ENCODE measurements at places on chromosomes 5 and 9.

GRCh38 chr9:86445671-86446070 is 91.5 kb upstream of the TUT7 start:
- no peak for DNase-seq

- no peak for DNase-seq
Observed at GRCh38 chr9:86747711-86748110, 199.6 kb downstream of the GAS1 start.

DNA sequence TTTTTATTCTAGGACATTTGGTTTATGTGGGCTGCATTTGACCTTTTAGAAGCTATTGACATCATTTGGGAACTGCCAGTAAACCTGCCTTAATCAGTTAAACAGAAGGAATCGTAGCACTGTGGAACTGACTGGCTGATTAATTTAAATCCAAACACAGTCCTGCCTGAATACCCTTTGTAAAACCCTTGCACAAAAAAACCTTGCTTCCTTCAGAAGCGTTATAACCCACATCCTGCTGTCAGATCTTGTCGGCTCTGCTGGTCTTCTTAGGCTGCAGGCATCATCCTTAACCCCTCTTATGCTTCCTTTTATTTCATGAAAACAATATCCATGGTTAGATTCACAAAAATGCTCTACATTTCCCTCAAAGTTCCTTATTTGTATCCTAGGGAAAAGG is 46.3 kb downstream of the PAM start:
- no peak for DNase-seq

- no peak for DNase-seq
Observed at GRCh38 chr9:120532475-120532874, 47.5 kb downstream of the CDK5RAP2 start.

DNA sequence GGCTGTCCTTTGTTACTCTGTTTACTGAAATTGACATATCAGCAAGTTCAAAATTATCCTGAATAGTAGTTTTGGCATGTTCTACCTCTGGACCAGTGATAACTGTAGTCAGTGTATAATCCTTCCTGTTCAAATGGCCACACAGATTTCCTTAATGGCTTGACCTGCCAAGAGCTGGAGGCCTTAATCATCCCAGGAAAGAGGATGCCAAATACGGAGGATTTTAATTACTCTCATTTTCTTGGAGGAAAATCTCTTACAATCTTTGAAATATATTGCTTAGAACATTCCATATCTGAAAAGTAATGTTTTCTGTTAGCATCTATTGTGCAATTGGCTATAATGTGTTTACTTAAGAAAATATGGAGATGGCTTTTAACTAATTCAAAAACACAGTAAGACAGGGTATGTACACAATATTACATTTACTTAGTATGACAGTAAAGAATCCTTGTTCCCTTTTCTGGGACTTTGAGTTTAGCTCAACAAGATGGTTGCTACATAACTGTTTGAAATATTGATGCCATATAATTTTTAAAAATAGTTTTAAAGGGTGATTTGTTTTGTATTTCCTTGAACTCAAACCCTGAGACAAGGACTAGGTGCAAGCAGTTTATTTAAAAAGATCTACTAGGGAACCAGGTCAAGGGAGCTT is 68.9 kb upstream of the SELENOP start:
- DNase-seq = no peak

DNA sequence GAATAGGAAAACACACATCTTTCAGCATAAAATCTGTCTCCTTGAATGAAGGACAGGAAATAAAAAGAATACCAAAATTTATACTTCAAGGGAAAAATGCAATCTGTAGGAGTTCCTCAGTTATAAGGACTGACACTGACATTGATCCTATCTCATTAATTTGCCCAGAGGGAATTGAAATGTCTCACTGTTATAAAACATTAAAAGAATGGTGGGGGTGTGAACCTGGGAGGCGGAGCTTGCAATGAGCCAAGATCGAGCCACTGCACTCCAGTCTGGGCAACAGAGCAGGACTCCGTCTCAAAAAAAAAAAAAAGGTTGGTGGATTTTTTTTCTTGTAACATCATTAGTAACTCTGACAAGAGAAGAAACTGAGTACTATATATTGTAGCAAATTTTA is 60.8 kb downstream of the TTLL11 start:
- DNase-seq = no peak

DNA sequence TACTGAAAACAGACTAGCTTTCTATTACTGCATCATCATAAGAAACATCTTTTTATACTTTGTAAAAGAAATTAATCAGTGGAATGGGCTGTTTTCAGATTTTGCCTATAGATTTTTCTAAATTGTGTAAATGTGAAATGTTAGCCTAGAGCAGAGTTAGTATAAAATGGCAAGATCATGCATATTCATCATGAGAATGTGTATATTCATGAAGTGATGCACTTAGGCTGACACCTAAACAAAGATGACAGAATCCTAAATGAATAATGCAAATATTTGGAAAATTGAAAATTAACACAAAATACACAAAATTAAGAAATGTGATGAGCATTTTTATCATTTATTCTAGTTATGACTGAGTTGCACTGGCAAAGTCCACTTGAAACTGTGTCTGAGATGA is 57.2 kb downstream of the SPTLC1 start:
- DNase-seq = no peak

GRCh38 chr5:125151150-125151900 is 404.9 kb upstream of the ZNF608 start:
- no peak for DNase-seq

DNA sequence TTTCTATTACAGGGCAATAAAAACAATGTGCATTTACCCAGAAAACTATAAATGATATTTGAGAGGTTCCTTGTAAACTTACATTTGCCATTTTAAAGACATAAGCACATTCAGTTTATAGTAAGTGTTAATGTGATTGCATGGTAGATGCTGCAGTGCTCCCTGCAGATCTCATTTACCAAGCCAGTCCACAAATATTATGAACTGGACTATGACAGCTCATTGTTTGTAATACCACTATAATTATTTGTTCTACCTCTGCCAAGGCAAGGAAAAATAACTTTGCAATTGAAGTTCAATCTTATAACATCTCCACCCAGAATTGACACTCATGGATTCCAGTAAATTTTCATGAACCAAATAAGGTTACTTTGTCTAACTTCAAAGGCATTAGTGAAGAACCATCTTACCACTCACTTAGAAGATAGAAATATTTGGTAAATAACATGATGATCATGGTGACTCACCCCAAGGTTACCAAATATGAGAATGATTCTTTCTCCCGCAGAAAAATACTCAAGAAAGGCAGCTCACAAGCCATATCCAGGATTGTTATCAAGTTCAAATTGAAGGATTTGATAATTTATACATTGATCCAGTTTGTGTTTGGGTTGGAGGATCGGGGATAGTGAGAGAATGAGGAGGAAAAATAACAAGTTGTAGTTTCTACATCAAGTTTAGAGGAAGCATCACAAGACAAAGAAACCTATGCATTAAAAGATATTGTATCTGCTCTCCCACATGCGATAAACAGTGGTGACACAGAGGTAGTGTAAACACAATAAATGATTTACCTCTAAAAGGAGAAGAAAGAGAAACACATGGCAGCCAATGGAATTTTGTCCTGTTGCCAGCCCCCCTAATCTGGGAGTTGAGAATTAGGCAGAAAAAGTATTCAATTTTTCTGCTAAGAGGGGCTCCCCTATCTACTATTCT is 29.5 kb downstream of the CDH9 start:
- DNase-seq = no peak

GRCh38 chr9:20788526-20789451 is 104.7 kb downstream of the FOCAD start:
- no peak for DNase-seq

DNA sequence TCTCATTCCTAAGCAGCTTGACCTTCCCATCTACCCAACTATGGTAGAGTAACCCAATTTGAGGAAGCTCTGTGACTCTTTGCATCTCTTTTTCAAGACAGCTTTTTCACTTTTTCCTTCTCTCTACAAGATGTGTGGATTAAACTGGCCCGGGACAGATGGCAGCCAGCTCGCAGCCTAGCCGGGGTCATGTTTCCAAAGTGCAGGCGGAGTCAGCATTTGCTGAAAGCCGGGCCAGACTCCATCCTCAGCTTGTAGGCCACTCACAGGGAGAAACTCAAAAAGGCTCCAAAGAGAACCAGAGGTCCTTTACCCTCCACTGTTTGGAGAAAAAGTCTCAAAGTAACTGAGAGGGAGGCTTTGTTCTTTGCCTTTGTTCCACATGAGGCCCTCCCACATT is 286.8 kb upstream of the PANK3 start:
- DNase-seq = no peak

DNA sequence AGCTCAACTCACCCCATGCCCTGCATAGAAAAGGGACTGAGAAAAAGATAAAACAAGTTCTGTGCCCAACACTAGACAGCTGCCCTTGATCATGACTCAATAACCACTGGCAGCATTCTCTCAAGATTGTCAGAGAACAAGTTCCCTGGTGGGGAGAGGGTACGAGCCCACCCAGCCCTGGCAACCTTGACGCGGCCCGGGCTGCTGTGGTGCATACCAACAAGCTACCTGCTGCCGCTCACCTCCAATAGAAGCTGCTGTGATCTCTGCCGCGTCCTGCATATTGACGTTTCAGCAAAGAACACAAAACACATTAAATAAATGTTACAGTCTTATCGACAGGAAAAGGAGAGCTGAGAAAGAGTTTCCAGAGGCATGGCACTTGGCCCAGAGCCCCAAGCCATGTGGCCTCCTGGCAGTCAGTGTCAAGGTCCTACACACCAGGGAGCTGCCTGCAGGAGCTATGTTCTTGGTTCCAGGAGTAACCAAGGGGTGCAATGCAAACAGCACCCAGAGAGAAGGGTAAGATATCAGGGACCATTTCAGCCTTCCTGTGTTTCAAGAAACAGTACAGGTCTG is 28.3 kb downstream of the WHRN start:
- DNase-seq = no peak

DNA sequence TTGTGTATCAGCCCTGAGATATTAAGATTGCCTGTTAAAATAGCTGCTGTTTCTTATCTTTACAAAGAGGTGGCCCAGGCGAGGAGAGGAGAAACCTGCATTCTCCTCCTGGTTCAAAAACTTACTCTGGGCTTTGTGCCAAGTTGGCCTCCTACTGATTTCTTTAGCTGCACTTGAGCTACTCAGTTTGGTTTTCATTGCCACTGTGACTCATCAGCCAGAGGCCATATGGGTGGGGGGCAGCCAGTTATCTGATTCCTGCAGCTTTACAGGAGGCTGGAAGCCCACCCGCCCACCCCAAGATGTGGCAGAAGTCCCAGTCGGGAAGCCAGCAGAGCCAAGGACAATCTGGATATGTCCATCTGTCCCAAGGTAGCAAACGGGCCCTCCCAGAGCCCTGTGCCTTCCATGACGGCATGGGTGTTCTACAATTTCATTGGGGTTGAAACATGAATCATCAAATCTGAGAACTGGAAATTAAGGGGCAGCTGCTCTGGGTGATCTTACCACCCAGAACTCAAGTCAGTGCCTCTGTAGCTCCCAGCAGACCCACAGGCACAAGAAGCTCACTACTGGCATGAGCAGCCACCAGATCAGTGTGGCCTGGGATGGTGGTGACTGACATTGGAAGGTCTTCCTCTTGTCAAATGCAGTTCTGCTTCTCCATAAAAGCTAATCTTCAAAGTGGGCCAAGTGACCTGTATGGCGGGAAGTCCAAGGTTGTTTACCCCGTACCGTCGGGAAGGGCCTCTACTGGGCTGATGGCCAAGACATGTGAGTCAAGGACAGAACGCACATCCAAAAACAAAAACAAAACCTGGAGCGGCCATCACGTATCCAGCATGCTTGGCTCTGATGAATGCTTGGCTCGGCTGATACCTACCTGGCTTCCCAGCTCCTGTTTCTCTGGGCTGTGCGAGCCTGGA is 15.6 kb downstream of the FCN2 start:
- DNase-seq = no peak

- DNase-seq = no peak
Observed at GRCh38 chr9:124149992-124150391, 107.8 kb upstream of the NEK6 start.

DNA sequence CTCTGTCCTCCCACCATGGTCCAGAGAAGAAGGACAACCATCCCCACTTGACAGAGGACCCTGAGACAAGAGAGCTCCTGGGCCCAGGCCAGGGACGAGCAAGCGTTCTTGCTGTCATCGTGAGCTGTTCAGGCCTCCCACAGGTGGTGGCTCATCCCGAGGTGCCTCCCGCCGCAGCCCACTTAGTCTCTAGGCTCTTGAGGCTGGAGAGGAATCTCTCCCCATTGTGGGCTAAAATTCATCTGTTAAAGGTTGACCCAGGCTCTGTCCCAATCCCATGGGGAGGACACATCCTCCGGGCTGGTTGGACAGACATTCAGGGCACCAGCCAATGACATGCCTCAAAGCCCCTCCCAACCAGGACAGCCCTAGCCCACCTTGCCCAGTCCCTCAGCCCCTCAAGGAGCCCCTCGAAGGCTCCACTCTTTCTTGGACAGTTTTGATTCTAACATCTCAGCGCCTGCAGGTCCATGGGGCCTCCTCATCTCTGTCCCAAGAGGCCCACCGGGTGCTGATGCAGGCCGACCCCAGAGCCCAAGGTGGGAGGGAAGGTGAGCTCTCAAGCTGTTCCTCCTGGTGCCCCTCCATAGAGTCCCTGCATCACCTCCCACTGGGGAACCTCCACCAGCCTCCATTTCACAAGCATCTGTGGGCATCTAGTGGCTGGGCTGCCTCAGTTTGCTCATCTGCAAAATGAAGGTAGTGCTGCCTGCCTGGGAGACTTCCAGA is 52.9 kb downstream of the BARX1 start:
- peak; percentile 19 for DNase-seq

DNA sequence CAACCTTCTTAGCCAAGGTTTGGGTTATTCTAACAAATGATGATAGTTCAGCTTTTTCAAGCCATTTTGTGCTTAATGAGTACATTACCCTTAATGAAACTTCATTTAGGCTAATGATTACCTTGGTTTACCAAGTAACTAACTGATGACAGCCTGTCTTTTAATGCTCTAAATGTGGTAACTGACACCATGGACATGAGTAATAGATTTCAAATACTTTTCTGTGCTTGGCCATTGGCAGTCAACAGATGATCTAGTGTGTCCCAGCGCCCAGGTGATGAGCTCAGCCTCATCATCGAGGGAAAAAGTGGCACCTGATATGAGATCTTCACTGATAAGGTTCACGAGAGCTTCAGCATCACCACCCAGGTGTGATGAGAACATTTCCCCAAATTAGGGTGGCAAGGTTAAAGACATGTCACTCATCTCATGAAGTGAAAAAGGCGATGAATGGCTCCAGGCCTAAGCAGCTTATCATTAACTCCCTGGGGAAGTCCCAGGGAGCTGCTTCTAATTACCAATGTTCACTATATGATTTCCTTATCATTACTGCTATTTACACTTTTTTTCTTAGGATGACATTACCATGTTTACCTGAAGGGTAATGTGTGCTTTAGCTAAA is 296.0 kb downstream of the SPOCK1 start:
- no peak for DNase-seq

GRCh38 chr5:118952992-118953651 is 35.2 kb downstream of the DTWD2 start:
- no peak for DNase-seq

GRCh38 chr5:58069846-58070245 is 390.0 kb downstream of the PLK2 start:
- no peak for DNase-seq

DNA sequence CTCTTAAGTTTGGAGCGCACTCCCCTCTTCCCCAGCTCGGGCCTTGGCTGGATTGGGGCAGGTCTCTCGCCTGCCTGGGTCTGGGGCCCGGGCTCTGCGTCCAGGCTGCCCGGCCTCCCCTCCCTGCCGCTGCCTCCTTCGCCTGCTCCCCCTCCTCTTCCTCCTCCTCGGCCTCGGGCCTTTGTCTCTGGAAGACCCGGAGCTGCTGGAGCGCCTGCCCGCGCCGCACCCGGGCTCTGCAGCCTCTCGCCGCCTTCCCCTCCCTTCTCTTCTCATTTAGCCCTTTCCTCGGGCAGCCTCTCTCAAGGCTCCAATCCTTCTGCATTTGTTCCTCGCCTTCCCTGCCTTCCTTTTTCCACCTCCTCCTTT is 218.5 kb downstream of the C9orf50 start:
- no peak for DNase-seq

All from activated CD4-positive, CD25-positive, alpha-beta regulatory T cell treated with anti-CD3 and anti-CD28 coated beads, Interleukin-2, amount 50 U/mL, for 72 hours (primary cell).